ENCODE measurements at places on chromosomes 1 and 21.

DNA sequence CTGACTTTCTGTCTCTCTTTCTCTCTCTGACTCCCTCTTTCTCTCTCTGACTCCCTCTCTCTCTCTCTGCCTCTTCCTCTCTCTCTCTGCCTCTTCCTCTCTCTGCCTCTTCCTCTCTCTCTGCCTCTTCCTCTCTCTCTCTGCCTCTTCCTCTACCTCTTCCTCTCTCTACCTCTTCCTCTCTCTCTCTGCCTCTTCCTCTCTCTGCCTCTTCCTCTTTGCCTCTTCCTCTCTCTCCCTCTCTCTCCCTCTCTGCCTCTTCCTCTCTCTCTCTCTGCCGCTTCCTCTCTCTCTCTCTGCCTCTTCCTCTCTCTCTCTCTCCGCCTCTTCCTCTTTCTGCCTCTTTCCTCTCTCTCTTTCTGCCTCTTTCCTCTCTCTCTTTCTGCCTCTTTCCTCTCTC lies 18.6 kb upstream of the ANKRD45 start:
- DNase-seq, result no peak

DNA sequence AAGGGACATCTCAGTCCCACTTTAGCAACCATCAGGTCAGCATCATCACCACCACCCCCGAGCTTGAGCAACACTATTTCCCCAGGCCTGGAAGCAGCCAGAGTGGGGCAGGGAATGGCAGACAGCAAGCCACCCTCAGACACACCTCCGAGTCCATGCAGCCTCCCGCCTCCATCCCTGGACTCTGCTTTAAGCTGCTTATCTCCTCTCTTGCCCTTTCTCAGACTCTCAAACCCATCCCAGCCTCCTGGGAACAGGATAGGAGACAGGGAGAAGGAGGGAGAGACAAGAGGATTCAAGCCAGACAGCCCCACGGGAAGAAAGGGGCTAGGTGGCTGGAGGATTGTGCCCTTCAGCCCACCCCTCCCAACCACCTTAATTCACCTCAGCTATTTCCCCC lies 1.7 kb downstream of the PIAS3 start:
- DNase-seq, result no peak

DNA sequence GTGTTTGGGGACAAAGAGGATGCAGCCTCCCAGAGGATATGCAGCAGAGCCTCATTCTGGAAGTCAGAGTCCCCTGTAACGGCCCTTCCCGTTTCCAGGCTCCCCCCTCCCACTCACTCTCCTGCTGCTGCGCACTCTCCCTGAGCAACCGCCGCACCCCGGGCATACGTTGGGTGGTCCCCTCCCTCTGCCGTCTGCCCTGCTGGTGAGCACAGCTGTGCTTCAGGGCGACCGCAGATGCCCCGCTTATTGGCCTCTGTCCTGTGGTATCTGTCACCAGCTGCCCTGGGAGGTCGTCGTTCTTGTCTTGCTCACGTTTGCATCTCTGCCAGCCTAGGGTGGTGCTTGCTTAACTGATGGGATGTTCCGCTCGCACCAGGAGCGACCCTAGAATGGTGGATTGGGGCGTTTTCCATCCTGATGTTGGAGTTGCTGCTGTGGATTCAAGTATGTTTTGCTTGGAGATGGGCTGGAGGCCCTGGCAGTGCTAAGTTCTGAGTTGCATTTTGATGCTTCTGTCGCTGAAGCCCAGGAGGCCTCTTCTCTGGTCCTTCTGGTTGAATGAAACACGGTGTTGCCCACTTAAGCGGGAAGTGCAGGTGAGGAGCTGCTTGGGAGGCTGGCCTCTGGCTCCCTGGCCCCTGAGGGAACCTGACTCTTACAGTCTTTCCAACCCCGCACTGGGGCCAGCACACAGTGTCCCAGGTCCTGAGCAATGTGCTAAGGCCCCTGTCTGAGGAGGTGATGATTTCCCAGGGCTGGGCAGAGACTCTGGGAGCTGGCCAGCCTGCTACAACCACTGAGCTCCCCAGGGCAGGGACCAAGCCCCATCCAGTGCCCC lies 3.2 kb downstream of the TMEM201 start:
- no peak for DNase-seq

DNA sequence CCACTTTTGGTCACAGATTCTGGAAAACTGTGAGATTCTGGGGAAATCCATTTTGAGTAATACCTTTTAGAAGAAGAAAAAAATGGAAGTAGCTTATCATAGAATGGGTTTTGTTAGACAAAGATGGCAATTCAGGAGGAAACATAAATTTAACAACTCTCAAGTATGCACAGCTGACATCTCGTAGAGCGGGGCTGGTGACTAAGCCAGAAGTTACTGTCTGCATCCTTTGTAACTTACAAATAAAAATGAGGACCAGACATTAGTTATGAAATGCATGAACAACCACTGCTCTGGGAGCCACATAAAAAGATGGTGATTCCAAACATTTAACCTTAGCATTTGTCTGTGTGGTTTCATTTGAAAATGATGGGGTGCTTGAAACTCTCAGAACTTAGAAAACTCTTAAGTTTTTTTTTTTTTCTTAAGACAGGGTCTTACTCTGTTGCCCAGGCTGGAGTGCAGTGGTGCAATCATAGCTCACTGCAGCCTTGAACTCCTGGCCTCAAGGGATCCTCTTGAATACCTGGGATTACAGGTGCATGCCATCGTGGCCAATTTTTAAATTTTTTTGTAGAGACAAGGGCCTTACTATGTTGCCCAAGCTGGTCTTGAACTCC lies 49.2 kb upstream of the ATP5PO start:
- DNase-seq, result no peak

GRCh38 chr1:150484431-150484830 lies 2.8 kb upstream of the TARS2 start:
- DNase-seq, result no peak

- no peak for DNase-seq
Measured at GRCh38 chr1:24157918-24158481, 15.1 kb upstream of the IL22RA1 start.

- DNase-seq, result no peak
Measured at GRCh38 chr1:180909462-180909976, 3.2 kb upstream of the KIAA1614 start.

DNA sequence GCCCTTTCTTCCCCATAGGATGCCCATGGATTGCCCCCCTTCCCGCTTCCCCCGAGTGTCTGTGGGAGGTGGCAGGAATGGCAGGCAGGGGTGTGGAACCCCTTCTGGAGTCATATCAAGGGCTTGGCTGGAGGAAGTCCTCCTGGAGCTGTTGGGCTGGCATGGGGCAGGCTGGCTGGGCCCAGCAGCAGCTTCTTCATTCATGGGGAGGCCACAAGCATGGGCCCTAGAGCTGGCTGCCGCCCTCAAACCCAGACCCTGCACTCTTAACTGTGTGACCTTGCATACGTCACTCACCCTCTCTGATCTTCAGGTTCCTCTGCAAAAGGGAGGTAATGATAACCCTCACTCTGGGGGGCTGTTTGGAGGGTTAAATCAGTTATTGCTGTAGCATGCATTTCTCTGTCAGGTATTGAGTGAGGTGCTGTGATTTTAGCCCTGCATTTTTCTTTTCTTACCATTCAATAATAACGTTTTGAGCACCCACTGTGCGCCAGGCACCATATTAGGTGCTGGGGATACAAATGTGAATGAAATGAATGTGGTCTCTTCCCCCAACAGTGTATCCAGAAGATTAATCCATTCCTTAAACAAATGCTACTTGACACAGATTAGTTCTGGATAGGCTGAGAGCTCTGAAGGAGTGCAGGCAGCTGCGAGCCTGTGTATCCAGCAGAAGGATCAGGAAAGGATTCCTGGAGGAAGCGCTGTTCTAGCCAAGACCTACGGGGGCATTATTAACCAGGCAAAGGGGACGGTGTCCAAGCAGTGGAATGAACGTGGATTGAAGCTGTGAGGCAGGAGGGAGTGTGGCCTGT lies 9.3 kb downstream of the PCSK9 start:
- no peak for DNase-seq

DNA sequence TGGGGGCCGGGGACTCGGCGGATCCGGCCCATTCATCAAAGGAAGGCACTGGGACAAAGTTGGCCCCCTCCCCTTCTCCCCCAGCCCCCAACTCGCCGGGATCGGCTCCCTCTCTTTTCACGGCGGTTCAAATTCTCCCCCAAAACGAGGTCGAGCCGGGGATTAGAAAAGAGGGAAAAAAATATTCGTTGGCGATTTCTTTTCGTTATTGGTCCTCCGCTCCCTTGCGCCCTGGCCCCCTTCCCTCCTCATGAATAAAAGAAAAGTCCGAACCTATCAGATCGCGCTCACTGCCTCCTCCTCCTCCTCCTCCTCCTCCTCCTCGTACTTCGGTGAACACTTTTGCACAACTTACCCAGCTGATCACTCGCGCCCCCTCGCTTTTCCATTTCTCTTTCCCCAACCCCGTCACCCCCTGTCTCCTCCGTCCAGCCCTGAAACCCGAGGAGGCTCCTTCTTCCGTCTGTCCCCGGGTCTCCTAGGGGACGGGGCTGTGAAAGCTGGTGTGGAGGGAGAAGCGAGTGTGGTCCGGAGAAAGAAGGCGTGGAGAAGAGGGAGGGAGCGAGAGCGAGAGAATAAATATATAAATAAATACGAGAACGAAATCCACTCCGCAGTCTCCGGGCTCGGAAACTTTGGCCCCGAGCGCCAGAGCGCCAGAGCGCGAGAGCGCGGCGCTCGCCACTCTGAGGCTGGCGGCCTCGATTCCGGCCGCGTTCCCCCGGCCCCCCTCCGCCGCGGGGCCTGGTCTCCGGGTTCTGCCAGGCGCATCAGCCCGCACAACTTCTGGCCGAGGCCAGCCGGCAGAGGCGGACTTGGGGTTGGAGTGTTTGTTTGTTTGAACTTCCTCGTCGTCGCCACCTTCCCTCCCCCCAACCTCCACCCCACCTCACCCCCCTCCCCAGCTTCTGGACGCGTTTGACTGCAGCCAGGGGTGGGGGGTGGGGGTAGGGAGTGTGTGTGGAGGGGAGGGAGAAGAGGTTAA lies at the start of gene PAX7:
PAX7 (plus strand) TSS at position 336 of the 985 bp plus-strand sequence. CDS start 758 bp downstream, outside the sequence.
- no peak for DNase-seq

DNA sequence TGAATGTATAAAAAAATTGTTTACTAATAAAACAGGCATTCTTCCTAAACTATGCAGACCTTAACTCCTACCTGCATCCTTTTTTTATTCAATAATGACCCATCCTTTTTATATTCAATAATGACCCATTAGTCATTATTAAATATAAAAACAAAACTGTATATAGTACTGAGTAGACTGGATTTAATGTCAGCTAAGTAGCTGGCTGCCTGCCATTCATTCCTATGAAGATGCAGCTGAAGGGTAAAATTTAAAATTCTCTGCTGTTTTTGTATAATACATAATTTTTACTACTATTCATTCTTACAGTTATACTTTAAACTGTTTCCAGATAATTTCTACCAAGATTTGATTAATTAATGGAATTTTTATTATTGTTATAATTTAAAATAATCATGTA lies 79.3 kb downstream of the DENND1B start:
- no peak for DNase-seq

DNA sequence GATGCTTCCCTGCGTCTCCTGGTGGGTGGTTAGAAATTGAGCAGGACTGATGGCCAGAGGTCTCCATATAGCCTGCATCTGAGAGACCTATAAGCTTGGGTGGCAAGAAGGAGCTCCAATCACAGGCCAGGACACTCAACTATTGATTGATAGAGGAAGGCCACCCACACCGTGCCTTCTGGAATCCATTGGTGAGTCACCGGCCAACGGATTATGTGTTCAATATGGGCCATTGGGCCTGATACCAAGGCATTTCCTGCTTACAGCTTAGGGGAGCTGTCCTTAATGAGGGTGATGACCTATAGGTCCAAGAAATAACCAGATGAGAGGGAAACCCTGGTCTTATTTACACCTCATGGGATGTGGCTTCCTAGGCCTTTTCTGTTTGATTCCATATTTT lies 115.1 kb downstream of the PLPP3 start:
- DNase-seq, result no peak

GRCh38 chr1:181033128-181033798 lies 520 bp upstream of the MR1 start:
- DNase-seq, result no peak

- no peak for DNase-seq
Measured at GRCh38 chr1:46464915-46465314, 24.7 kb upstream of the DMBX1 start.

DNA sequence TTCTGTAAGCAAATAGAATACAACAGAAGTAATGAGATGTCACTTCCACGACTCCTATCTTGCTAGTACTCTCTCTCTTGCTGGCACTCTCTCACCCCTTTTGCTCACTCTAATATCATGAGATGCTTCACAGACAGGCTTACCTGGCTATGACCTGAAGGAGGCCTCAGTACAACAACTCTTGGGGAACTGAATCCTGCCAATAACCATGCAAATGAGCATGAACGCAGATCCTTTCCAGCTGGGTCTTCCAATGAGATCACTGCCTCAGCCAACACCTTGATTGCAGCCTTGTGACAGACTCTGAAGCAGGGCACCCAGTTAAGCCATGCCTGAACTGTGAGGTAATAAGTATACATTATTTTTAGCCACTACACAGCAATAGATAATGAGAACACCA lies 53.1 kb upstream of the ADAR start:
- DNase-seq, result no peak

DNA sequence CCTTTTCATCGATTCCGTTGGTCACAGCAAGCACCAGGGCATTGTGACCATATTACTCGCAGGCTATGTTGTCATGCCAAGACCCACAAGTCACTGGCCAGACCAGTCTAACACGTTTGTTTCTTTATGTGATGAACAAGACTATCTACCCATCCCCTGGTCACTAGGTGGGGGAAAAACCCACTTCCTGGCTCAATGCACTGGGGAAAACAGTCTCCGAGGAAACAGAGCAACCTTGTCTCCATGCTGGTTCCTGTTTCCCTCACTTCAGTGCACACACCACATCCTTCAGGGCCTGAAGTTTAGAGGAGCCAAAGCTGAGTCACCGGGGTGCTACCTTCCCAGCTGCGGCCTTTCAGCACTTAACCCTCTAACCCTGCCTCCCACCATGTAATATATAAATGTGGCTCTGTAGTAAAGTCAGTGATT lies 20.9 kb downstream of the ERICH3 start:
- no peak for DNase-seq

- no peak for DNase-seq
Measured at GRCh38 chr1:186420923-186421322, 40.0 kb downstream of the PDC start.

- no peak for DNase-seq
Measured at GRCh38 chr1:85047472-85048295, 616 bp downstream of the MCOLN3 start.

GRCh38 chr1:184734980-184735379 lies 19.7 kb downstream of the EDEM3 start:
- no peak for DNase-seq

GRCh38 chr1:77068013-77068412 lies 151.2 kb downstream of the PIGK start:
- DNase-seq, result no peak

Data from stimulated activated CD4-positive, alpha-beta T cell treated with anti-CD3 and anti-CD28 coated beads, Interleukin-1b, Interleukin-23, amount 100 ng/mL, for 24 hours (primary cell).